ENCODE measurements at places on chromosomes 2 and 18.

DNA sequence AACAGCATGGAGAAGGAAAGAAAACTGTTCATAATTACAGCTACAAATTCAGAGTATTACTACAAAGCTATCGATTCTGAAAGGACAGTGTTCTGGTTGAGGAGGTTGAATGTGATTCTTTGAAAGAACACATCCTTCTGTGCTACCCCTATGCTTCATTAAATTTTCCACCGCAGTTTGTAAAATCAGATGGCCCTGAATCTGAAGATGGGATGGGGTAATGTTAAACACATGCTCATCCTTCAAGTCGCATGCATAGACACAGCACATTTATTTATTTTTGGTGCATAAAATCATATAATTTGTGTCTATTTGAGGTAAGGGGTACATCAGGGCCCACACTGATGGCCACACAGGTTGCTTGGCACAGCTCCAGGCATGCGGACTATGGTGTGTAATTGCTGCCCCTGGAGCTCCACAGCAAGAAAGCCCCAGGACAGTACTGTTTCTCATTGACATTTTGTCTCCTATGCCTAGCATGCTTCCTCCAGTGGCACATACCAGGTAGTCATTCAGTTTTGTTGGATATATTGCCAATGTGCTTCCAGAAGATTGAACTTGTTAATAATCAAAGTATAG, 238.8 kb upstream of the TANK start:
- DNase-seq, result no peak

DNA sequence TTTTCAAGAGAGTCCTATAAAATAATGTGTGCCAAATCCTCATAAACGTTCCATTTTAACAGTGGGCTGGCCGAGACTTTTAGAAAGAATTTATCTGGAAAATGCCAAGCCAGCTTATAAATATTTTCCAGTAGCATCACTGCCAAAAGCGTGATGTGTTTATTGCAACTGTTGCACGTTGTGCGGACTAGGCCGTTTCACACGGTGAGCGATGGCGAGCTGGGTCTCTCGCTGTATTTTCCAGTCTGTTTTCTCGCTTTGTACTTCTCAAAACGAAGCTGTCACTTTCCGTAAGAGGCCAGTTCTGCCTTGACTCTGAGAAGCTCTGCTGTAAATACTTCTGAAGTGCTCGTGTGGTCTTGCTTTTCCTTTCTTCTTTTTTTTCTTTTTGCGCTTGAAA, 65.0 kb upstream of the ZNF236 start:
- no peak for DNase-seq

- no peak for DNase-seq
Measured at GRCh38 chr2:62180975-62181374, 14.9 kb upstream of the B3GNT2 start.

DNA sequence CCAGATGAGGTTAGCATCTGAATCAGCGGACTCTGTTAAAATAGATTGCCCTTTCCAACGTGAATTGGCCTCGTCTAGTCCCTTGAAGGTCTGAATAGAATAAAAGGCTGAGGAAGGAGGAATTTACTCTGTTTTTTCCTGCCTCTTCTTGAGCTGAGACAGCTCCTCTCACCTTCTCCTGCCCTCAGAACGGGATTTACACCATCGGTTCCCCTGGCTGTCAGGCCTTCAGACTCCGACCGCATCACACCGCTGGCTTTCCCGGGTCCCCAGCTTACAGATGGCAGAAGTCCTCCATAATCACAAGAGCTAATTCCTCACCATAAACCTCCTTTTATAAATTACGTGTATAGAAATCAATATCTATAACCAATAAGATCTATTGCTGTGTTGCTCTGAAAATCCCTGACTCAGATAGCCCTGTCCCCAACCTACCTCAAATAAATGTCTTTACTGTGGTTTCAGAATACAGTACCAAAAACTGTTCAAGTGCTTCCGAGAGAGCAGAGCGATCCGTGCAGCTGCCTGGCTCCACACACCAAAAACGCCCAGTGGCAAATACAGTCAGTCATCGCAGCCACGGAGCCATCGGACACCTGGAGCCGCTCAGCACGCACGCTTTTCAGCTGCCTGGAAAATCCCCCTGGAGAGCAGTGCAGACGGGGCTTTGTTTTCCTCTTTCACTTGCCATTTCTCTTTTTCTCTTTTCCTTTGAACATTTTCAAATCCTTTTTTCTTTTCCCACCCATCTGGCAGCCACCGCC, 196.9 kb downstream of the NRP2 start:
- no peak for DNase-seq
